Activated CD4-positive, alpha-beta T cell treated with anti-CD3 and anti-CD28 coated beads, Interleukin-10, Interleukin-2, amounts not matched to agents 100 ng/mL and 50 ng/mL, durations not matched to agents 16 hours and 8 hours (primary cell): ENCODE measurements at places on chromosomes 5 and 9.

DNA sequence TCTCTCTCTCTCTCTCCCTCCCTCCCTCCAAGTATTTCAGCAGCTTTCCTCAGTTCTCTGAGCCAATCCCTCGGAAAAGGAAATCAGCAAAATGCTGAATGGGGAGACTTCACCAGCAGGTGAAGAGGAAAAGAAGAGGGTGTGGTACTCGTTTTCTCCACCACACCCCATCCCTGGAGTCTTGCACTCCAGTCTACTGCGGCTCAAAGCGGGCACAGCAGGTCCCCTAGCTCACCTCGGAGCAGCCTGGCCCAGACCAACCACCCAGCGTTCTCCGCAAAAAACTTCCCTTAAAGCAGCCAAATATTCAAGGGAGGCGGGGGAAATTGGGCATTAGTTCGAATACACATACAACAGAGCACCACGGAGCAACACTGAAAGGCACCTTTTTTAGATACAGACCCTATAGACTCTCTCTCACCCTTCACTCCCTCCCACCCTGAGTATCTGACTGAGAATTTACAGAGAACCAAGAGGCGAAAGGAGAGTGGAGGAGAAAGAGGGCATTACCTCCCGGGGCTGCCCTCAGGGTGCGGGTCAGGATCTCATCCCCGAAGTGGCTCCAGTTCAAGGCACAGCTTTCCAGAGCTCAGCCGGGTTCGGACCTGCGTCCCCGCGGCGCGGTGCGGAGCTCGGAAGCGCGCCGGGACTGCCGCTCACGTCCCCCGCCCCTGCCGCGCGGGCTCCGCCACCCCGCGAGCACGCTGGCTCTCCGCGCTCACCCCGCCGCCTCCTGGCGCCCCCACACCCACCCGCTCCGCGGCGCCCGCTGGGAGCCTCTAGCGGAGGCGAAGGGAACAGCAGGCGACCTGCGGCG is 1638.5 kb upstream of the C9orf72 start:
- peak; percentile 61 for DNase-seq

GRCh38 chr9:8542537-8542936 is 743.0 kb upstream of the DMAC1 start:
- DNase-seq, result no peak

GRCh38 chr5:32147959-32148358 is 26.2 kb downstream of the GOLPH3 start:
- no peak for DNase-seq

DNA sequence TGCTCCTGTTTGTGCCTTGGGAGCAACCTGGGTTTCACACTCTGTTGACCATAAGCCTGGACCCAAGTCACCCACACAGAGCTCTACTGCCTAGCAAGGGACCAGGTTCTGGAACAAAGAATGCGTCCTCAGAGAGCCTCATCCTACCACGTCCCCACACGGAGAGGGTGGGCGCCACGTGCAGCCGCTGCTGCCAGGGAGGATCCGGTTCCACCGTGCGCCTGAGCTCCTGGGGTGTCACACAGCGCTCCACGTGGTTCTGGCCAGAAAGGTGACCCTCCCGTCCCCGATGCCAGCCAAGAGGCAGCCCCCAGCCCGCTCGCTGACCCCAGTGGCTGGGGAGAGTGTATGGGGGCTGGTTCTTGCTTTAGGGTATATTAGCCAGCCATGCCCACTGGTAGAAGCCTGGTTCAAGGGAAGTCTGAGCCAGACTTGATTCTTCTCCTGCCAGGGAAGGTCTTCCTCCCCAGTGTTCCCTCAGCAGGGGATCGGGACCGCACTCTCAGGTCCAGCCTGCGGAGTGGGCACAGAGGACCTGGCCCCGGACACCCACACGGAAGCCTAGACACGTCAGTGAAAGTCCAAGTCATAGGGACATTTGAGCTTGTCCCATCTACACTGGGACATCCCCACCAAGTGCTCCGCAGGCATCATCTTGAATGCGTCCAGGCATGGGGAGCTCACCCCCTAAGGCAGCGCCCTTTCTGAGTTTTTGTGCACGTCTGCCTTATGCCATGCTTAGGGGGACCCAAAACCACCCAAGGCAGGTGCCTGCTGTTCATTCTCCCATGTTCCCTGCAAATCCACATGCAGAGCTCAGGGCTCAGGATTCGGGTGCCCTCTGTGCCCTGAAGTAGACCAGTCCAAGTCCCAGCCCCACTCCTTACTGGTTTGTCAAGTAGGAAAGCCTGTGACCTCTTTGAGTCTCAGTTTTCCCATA is 2.4 kb downstream of the FCN1 start:
- no peak for DNase-seq

- no peak for DNase-seq
Measured at GRCh38 chr5:95895251-95895650, 66.4 kb downstream of the ELL2 start.
